ENCODE measurements at places on chromosomes 7 and 10.
A peak's percentile ranks its signal among the peaks of the same experiment; 100 is the strongest.

GRCh38 chr7:144835155-144835611, 670 bp downstream of the TPK1 start:
- peak; percentile 63 for DNase-seq

DNA sequence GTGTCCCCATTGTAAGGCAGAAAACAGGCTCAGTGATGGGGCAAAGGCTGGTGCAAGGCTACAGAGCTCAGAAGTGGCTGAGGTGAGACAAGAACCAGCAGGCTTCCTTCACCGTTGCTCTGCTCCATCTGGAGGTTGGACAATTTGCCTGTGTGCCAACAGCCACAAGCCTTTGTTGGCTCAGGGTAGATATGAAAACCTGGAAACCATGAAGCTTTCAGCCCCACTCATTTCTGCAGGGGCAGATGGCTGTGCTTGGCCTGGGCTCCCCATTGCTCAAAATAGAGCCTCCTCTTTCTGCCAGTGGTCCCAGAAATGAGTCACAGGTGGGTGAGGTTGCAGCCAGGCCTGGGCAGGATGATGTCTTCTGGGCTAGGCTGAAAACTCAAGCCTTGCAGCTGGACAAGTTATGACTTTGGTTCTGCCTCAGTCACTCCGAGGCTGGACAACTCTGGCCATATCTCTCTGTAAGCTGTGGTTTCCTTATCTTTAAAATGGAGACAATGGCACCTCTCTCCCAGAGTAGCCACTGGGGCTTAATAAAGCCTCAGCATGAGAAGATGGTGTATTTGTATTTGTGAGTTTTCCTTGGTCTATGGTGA, 12.2 kb upstream of the ZNF273 start:
- DNase-seq = no peak

DNA sequence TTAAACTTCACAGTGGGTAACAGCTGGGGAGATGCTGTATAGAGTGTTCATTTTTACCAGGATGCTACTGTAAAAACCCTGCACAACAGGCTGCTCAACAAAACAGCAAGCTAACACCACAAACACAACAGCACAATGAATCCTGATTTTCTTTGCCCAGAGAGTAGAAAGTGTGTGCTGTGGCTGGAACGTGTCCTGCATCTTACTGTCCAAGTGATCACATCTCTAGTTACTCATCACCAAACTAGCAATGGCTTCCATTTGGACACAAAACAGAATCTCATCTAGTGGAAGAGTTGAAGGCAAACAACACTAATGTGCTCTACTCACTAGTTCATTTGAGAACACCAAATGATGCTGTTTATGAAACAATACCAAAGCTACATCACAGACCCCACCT, 121.2 kb downstream of the SLC25A13 start:
- DNase-seq = peak; percentile 20

GRCh38 chr7:107999779-108000560, 3.0 kb downstream of the LAMB1 start:
- DNase-seq = peak; percentile 49

DNA sequence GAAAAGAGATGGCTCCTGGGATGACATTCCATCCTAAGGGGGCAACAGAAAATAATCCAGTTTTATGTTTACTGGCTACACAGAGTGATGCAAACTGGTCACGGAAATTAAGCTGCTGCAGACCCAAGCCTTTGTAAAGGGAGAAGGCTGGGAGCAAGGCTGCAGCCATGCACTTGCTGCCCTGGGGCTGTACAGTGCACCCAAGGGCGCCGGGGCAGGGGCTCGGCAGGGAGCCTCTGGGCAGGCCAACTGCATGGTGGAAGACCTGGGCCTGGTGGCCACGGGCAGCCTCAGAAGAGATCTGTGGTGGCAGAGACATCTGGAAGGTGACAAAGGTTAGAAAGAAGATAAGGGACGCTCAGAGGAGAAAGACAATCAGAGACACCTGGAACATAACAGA, 113.8 kb downstream of the DLG5 start:
- DNase-seq = no peak

- no peak for DNase-seq
Observed at GRCh38 chr10:131249238-131249954, 62.1 kb downstream of the TCERG1L start.

DNA sequence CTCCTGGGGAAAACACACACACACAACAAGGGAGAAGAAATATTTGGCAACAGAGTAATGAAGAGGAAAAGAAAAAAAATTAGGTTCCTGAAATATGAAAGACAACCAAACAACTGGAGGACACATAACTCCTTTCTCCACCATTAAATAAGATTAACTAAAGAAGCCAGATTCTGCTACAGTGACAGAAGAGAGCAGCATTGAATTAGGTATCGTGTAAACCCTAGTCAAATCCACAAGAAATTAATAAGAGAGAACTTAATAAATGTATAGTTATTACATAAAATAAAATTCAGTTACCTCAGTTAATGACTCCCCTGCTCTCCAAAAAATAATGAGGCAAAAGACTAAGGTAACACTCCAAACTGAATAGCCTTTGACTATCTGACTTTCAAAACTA, 306.7 kb downstream of the CRPPA start:
- peak; percentile 75 for DNase-seq

- no peak for DNase-seq
Observed at GRCh38 chr10:15311569-15312280, 59.4 kb downstream of the FAM171A1 start.

DNA sequence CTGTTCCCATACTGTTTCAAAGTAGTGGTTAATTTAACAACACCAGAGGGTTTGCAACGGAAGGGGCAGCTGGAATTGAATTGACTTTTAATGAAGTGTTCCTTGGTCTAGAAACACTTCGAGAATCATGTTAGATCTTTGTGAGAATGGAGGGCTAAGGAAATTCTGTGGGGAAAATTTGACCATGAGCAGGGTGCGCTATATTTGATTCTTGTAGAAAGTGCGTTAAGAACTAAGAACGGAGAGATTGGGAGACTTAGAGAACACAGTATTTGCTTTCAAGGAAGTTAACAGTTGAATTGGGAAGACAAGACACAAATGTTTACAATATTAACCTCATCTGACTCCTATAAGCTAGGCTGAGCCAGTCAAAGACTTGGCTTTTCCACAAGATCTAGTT, 1.2 kb downstream of the ZNF212 start:
- no peak for DNase-seq

GRCh38 chr10:49750546-49750945, 11.6 kb downstream of the OGDHL start:
- DNase-seq = no peak

DNA sequence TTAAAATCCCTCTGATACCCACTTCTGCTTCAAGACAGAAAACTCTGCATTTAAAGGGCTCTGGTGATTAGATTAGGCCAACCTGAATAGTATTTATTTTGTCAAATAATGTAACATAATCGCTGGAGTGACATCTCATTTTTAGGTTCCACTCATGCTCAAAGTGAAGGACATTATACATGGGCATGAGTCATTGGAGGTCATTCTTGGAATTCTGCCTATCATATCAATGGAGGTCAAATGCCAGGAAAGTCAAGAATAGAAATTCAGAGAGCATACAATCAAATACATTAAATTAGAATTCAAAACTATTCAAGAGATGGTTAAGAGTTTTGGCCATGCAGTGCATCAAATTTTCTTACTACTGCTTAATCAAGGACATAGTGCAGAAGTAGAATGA, 50.8 kb upstream of the PRSS1 start:
- DNase-seq = no peak

DNA sequence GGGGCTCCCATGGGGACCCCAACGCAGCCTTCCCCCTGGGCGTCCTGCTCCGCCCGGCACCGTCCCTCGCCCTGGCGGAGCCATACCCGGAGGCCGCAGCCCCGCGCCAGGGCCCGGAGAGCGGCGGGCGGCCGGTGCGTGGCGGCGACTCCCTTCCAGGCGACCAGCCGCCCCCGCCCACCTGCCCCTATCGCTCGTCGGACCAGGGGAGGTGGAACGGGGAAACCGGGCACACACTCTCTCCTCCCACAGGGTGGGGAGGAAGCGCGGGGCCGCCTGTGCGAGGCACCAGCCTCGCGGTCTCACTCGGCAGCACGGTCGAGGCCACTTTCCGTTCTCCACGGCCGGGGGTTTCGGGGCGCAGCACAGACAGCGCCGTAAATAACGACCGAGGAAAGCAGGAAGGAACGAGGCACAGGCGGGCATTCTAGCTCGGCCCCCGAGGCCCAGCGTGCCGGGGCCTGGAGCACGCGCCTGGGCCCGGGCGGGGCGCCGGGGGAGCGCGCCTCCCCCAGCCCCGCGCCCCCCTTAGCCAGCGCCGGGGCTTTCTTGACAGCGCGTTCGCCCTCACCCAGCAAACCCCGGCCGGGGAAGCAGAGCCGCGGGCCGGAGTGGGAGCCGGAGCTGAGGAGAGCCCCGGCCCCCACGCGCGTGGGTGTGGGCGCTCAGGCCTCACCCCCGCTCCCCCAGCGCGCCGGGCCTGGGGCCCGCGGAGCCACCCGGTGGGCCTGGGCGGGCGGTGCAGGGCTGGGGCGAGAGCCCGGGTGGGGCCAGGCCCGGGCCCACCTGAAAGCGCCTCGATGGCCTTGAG, 936 bp downstream of the IGF2BP3 start:
- no peak for DNase-seq

DNA sequence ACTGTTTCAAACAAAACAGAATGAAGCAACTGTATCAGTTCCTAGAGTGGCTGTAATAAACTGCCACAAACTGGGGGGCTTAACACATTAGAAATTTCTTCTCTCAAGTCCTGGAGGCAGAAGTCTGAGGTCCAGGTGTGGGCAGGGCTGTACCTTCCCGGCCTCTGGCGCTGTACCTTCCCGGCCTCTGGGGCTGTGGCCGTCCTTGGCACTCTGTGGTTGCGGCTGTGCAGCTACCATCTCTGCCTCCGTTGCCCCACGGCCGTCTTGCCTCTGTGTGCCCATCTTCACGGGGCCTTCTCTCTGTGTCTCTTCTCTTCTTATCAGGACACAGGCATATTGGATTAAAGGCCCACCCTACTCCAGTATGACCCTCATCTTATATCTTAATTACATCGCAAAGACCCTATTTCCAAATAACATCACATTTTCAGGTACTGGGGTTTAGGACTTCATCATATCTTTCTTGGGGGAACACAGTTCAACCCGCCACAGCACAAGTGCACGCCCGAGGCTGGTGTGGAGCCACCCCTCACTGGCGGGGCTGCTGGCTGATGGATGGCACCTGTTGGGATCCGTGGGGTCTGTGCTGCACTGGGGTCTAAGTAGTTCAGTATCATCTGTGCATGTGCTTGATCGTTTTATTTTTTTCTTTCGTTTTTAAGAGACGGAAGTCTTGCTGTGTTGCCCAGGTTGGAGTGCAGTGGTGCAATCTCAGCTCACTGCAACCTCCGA, 123.2 kb downstream of the ACTR3B start:
- no peak for DNase-seq

GRCh38 chr10:111298031-111298430, 221.2 kb downstream of the ADRA2A start:
- no peak for DNase-seq

DNA sequence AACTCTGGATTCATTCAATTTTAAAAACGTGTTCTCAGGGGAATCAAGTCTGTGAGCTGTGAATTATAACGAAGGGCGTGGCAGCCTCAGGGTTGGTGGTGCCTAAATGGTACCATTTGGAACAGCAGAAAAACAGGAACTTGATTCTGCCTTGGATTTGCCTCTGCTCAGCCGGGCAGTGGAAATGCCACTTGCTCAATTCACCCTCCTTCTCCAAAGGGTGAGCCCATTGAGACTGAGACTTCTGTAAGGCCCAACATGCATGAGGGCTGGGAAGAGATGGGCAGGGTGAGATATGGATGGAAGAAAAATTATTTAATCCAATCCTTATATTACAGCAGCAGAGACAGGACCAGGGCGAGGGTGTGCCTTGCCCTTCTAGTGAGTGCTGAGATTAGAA, 107.1 kb upstream of the HABP2 start:
- DNase-seq = no peak

GRCh38 chr7:106166651-106167342, 54.7 kb upstream of the SYPL1 start:
- peak; percentile 87 for DNase-seq

DNA sequence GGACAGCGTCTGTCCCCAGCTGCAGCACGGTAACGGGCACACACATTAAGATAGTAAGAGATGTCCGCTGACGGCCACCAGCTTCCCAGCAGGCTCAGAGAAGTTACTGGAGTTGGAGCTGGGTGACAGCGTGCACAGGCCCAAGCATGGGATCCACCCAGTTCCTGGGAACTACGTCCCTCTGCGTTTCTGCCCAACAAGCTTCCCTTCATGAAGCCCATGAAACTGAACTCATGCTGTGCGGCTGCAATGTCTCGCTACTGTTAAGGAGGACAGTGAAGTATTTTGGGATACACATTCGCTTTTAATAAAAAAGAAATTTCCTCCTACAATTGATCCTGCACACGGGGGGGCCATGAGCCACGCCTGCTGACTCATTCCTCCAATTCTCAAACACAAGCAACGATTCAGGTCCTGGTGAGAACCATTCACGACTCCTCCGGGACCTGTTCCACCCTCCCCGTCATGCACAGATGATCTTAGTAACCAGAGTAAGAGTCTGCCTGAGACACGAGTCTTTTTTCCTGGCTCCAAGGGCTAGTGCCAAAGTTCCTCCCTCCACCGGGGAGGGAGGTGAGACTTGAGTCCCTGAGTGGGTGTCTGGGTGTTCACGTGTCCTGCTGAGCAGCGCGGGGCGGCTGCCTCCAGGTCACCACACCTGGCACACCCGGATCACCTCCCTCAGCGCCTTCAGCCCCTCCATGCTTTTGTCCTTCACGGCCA, 2.6 kb downstream of the PSMG3 start:
- DNase-seq = peak; percentile 99

Measured in fibroblast of mammary gland (primary cell).